ENCODE measurements at places on chromosomes 2 and 18.
A peak's percentile ranks its signal among the peaks of the same experiment; 100 is the strongest.

GRCh38 chr2:215369181-215369760 lies 57.4 kb downstream of the ATIC start:
- DNase-seq = peak; percentile 46

GRCh38 chr18:79857082-79857671 lies 59.4 kb downstream of the KCNG2 start:
- DNase-seq = no peak

DNA sequence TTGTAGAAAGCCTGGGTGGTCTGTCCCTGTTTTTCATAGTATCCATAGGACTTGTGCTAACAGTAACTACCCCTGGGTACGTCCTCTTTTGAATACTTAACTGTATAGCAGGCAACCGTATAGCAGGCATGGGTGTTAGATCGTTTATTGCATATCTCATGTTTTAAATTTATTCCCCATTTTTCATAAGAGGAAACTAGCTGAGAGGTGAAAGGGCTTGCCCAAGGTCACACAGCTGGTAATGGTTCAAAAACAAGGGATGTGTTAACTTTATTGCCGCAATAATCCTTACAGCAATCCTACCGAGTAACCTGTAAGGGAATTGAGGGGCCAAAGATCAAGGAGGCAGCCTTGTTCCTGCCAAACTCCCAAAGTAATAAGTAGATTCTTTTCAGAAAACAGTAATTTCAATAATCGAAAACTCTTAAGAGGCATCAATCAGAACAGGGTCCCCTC lies 990 bp upstream of the MGAT4A start:
- no peak for DNase-seq

GRCh38 chr2:5070257-5070656 lies 621.9 kb upstream of the SOX11 start:
- no peak for DNase-seq

DNA sequence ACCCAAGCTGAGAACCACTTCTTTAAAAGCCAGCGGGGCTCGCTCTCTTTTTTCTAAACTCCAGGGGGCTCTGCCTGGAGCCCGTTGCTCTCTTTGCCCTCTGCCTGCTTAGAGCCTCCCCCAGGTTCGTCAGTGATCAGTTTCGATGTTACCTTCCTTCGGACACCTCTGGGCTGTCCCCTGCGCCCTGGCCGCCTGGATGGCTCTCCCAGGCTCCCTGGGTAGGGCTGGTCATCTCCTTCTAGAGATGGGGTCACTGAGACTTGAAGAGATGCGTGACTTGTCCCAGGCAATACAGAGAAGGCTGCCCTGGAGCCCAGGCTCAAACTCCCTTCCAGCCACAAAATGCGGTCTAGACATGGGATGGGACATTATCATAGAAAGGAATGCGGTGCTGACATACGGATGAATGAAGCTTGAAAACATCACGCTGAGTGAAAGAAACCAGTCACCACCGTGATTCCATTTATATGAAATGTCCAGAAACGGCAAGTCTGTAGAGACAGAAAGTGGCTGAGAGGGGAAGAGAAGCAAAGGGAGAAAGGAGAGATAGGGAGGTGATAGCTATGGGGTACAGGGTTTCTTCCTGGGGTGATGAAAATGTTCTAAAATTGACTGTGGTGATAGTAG lies 14.6 kb downstream of the KCNF1 start:
- no peak for DNase-seq

GRCh38 chr2:109117780-109118179 lies 11.2 kb upstream of the SH3RF3 start:
- DNase-seq = no peak

DNA sequence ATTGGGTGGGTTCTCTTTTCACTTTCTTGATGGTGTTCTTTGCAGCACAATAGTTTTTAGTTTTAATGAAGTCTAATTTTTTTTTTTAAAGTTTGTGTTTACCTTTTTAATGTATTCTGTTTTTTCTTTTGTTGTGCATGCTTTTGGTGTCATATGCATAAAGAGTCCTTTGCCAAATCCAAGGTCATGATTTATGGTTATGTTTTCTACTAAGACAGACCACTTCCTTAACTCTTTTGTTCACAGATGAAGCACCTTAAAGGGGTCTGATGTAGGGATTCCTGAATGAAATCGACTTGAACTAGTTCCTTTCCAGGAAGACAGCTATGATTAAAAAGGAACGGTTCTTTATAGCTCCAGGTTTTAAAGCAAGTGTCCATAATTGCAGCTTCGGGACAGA lies 23.1 kb downstream of the LPIN1 start:
- DNase-seq = no peak

GRCh38 chr2:66434679-66435548 lies at the start of gene MEIS1:
MEIS1 (plus strand) TSS chr2:66435125; CDS start chr2:66435857, 732 bp downstream.
- DNase-seq = peak; percentile 99

DNA sequence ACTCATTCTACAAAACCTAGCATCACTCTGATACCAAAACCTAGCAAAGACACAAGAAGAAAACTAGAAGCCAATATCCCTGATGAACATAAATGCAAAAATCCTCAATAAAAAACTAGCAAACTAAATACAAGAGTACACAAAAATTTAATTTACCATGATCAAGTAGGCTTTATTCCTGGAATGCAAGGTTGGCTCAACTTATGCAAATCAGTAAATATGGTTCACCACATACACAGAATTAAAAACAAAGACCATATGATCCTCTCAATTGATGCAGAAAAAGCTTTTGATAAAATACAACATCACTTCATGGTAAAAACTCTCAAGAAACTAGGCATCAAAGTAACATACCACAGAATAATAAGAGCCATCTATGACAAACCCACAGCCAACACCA lies 188.3 kb downstream of the ETAA1 start:
- DNase-seq = no peak

DNA sequence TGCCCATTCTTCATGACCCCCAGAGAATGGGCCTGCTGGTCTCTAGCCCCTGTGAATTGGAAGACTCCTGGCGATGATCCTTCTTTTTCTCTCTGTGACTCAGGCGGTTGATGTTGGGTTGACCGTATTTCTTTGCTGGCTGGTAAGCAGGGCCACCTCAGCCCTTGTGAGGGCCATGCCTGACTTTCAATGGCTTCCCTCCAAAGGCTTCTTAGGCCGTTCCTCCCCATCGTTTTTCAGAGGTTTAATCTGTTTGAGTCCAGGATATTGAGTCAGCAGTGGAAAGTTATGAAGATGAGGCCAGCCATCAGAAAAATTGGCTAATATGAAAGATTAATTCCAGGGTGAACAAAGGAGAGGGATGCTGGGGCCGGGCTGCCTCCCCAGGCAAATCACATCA lies 13.6 kb downstream of the HPCAL1 start:
- no peak for DNase-seq

DNA sequence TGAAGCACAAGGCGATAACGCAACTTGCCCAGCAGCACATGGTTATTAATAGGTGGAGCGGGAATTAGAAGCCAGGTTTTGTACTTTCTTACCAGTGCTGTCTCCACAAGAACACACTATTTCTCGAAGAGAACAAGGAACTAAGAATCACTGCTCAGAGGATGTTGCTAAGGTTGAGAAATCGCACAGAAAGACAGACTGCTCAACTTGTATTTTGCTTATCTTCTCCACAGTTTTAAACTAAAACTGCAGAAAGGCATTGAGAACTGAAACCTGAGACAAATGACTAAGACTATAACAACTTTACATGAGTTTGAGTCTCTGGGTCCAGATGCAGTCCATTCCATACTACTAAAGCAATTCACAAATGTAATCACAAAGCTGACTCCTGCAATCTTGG lies 6.2 kb downstream of the PRKD3 start:
- DNase-seq = peak; percentile 70

DNA sequence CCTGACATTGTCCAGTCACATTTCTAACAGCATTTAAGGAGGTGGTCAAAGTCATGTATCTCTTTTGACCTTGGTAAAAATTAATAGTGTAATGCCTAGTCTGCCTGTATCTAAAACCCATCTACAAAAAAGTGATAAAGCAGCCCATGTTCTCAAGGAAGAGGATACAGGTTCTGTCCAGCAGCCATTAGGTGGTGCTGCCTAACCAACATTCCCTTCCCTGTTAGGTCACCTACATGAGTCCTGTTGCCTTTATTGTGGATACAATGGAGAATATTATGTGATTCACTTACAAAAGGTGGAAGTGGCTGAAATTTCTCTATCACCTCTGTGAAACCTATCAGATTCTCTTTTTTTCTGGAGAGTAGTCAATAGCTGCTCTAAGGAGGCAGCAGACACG lies 52.5 kb downstream of the AQP4 start:
- DNase-seq = no peak

DNA sequence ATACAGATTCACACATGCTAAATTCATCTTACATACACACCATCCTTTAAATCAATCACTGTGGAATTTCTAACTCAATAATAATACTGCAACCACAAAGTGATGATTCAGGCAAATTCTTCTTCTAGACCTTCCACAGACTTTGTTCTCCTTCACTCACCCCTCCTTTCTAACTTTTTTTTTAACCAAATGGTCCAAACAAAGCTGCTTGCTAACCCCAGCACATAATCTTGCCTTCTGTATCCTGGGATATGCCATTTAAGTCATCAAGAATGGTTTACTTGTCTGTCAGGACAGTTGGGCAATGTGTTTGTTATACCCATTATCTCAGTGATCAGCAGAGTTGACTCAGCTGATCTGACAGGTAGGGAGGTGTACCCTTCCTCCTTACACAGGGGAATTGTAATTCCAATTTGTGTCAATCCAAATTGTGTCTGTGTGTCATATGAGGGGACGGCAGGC lies 10.0 kb downstream of the SLC40A1 start:
- DNase-seq = peak; percentile 60

- peak; percentile 29 for DNase-seq
These were observed 110.8 kb downstream of the LOXHD1 start for GRCh38 chr18:46546111-46546640.
